SW 1271 (cell line): ENCODE measurements at places on chromosomes 1 and 21.

GRCh38 chr1:21673277-21673780 is 4.2 kb upstream of the RAP1GAP start:
- DNase-seq, result no peak

DNA sequence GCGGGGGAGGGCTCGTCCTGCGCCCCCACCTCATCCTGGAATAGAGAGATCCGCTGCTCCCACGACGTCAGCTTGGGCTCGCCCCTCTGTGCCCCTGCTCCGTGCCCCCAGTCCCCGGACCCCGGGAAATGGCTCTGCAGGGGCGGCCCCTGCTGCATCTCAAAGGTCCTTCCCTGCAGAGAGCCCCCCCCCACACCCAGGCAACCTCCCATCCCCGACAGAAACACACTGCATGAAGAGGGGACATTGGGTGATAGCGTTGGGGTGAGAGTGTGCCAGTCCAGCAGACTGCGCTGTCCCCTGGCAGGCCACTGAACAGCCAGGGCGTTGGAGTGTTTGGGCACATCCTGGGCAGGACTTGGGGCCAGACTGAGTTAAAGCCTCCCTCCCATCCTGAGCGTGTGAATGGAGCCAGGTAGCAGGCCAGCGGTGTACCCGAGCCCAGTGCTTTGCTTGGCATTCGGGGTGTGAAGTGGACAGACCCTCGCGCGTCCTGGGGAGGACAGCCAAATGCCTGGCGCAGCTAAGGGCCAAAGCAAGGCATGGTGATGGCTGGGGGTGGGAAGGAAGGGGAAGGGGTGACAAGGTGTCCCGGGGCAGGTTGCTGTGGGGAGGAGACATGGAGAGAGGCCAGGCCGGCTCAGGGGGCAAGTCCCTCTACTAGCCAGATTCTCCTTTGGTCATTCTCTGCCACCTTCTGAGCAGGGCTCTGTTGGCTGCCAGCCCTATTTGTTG is 633 bp upstream of the ETNK2 start:
- no peak for DNase-seq

DNA sequence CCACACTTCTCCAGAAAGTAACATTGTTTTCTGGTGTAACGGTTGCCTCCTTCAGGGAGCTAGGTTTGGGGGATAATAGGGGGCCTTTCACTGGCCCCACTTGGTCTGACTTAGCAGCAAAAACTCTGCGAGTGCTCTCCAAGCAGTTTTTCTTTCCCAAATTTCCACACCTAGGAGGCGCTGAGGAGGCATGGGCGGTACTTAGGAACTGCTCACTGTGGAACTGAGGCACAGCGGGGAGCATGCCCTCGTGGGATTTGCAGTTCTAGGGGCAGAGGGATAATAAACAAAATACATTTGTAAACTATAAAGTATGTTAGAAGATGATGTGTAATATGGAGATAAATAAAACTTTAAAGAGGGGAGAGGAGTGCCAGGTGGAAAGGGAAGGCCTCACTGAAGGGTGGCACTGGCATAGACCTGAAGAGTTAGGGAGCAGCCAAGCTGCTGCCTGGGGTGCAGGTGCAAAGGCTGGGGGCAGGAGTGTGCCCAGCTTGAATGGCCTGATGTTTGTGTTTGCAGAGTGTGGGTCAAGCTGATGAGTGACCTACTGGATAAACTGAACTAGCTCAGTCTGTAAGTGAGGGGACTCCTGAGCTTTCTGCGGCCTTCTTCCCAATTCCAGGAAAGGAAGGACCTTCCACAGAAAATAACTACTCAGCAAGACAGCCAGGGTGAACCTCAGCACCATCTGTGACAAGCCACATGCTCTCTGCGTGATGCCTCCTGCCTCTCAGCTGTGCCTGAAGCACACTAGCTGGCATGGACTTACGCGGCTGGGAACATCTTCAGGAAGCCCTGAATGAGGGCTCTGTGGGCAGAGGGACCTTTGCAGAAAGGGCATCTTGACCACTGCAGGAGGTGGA is 1.9 kb downstream of the EPHX1 start:
- DNase-seq, result no peak

GRCh38 chr1:160550572-160551034 is 27.5 kb upstream of the SLAMF6 start:
- no peak for DNase-seq

- no peak for DNase-seq
Measured at GRCh38 chr1:33381977-33382376, 48.9 kb downstream of the PHC2 start.
